ENCODE measurements at places on chromosomes 11 and 22. TPM values are rescaled to one million over a fixed set of nuclear protein-coding genes. Genes with fewer than 3 reads are reported as not detected.

The TMEM45B gene
- not detected for total RNA-seq

The PHOX2A gene
- not detected for total RNA-seq

The TMEM179B gene
- 102 TPM for total RNA-seq

The SLC22A6 gene
- not detected for total RNA-seq

GRCh38 chr11:114157476-114158050 lies 98.1 kb downstream of the ZBTB16 start:
- H3K27me3 ChIP-seq, result no peaks in the 10 kb centered on the region
- H3K4me3 ChIP-seq, result no peak overlapping the region

Measured in ascending aorta (tissue), 2 donors.